IMR-90 (cell line): ENCODE measurements at places on chromosomes 2 and 18.
A peak's percentile ranks its signal among the peaks of the same experiment; 100 is the strongest.

- no peaks in the 10 kb centered on the region for H3K36me3 ChIP-seq
- H3K27me3 ChIP-seq: no peaks in the 10 kb centered on the region
- no peak overlapping the region; the same call in 1 of the 2 replicates for H3K27ac ChIP-seq
- H3K4me1 ChIP-seq: peaks cover 7% of the 10 kb centered on the region
- DNase-seq: peak; percentile 87
- H3K4me3 ChIP-seq: no peak overlapping the region
Observed at GRCh38 chr2:72222829-72223564, 75.3 kb upstream of the CYP26B1 start.

- H3K27ac ChIP-seq: no peak overlapping the region
- H3K4me3 ChIP-seq: no peak overlapping the region
- no peaks in the 10 kb centered on the region for H3K27me3 ChIP-seq
- no peaks in the 10 kb centered on the region for H3K36me3 ChIP-seq
- no peak for DNase-seq
Observed at GRCh38 chr2:5764041-5764440, 71.9 kb downstream of the SOX11 start.

DNA sequence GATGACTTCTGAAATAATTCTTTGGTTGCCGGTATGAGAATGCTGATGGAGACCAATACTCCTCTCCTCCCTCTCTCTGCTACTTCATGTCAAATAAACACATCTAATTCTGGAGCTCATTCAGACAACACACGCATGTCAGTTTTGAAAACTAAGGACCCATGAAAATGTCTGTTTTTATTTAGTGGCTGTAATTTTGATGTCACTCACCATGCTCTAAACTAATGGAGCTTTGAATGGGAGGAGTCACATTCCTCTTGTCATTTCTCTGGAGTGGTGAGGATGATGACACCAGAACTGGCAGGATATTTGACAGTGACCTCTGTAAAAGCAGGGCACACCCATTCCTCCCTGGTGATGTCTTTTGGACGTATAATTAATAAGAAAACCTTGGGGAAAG is 163.0 kb downstream of the PHLPP1 start:
- no peak for DNase-seq
- H3K27ac ChIP-seq: no peak overlapping the region
- peaks cover 16% of the 10 kb centered on the region for H3K4me1 ChIP-seq
- H3K27me3 ChIP-seq: no peaks in the 10 kb centered on the region

DNA sequence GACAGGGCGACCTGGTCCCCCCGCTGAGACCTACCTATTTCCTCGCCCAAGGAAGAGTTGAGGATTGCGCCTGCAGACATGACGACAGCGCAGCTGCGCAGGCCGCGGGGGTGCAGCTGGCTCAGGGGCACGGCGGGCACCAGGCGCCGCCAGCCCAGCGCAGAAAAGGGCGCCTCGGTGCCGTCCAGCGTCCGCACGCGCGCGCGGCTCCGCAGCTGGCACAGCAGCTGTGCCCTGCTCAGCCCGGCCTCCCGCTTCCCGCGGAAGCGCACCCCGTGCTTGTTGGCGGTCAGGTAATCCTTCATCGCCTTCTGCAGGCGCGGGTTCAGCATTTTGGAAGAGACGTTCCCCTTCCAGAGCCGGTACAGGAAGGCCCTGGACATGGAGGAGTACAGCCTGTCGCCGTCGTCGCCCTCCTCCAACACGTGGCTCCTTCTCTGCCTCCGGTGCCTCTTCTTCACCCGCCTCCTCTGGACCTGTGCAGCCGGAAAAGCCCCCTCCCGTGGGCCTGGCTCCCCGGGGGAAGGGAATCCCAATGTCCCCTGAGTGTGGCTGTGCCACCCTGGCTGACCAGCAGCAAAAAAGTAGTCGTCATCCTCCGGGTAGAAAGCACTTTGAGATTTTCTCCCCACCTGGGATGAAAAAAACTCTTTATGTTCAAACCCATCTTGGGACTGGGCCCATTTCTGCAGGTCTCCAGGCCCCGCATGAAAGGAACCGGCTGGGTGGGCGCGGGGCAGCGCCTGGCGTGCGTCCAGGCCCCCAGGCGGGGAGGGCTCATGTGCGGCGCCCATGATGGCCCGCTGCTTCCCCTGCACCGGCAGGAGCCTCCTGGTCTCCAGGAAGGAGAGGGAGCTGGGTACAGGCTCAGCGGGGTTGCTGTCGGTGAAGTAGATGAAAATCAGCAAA is 42.7 kb downstream of the ST6GAL2 start:
- H3K36me3 ChIP-seq: no peaks in the 10 kb centered on the region
- no peak for DNase-seq
- no peaks in the 10 kb centered on the region for H3K4me1 ChIP-seq
- no peaks in the 10 kb centered on the region for H3K27me3 ChIP-seq
- H3K4me3 ChIP-seq: no peak overlapping the region
- H3K27ac ChIP-seq: no peak overlapping the region

DNA sequence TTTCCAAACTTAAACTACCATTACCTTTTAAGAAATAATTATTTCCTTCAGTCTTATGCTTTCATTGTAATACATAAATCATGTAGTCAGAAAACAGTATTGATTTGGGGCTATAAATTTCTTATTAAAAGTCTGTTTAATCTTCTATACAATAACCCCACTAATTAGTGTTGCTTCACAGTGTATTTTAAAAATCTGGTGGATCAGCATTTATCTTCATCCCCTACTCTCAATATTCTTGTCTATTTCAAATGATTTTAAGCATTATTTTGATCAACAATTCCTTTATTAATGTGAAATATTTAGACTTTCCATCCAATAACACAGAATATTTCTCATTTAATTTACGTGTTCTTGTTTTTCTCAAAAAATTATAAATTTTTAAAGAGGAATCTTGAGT is 32.5 kb upstream of the SDC1 start:
- no peak overlapping the region for H3K27ac ChIP-seq
- H3K4me1 ChIP-seq: no peaks in the 10 kb centered on the region
- peaks cover 37% of the 10 kb centered on the region for H3K36me3 ChIP-seq
- no peaks in the 10 kb centered on the region for H3K27me3 ChIP-seq

DNA sequence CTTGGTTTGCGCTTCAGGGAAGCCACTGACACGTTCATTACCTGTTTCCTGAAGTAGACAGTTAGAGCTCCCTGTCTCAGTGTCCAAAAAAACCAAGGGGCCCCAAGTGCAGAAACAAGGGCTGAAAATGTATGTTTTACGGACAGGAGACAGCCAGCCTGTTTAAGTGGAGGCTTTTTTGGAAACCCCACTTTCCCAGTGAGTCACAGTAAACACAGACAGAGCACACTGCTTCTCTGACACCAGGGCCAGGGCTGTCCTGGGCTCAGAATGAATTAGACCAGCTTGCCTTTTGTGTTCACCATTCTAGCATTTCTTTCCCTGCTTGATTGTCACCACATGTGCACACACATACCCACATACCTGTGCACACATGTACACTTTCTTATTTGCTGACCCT is 128.6 kb downstream of the SH3RF3 start:
- H3K27ac ChIP-seq: peak overlapping the region; percentile 0; the same call in 1 of the 2 replicates
- H3K4me3 ChIP-seq: no peak overlapping the region
- peaks cover 21% of the 10 kb centered on the region for H3K4me1 ChIP-seq
- no peaks in the 10 kb centered on the region for H3K27me3 ChIP-seq
- peak; percentile 70 for DNase-seq

DNA sequence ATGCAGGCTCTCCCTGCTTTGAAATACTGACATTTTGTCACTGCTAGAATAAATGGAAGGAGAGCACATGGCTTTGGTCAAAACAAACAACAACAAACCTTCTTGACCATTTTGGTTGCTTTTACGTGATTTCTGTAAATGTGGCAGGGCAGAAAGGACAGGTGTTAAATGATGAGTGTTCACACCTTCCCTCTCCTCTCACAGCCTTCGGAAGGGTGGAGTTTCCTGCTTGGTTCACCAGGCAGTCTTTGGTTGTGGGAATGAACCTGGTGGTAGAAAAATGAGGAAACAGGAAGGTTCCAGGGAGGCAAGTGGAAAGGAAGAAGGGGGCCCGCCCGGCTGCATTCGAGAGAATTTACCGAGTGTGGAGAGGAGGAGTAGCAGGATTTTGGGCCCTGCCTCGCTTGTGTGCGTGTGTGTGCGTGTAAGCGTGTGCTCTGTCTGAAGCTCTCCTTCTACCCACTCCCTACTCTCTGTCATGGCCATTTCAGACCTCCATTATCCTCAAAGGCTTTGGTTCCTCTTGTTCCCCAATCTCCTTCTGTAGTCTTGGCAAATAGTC is 23.7 kb upstream of the SPP2 start:
- no peak for DNase-seq
- no peak overlapping the region for H3K27ac ChIP-seq
- H3K4me1 ChIP-seq: peaks cover 4% of the 10 kb centered on the region; the same call in 1 of the 2 replicates
- H3K4me3 ChIP-seq: no peak overlapping the region
- H3K36me3 ChIP-seq: no peaks in the 10 kb centered on the region

DNA sequence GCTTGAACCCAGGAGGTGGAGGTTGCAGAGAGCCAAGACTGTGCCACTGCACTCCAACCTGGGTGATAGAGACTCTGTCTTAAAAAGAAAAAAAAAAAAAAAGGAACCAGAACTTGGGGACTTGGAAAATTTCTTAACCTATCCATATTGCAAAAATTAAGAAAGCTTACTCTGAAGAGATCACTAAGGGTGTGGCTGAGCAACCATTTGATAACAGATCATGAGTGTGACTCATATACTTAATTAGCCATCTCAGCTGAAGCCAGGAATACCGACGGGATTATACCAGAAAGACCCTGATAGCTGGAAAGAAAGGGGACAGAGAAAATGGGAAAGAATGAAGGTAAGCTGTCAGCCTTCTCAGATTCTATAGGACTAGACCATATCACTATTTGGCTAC is 7.1 kb upstream of the ADD2 start:
- no peak for DNase-seq
- no peaks in the 10 kb centered on the region for H3K36me3 ChIP-seq
- no peak overlapping the region for H3K4me3 ChIP-seq
- H3K4me1 ChIP-seq: no peaks in the 10 kb centered on the region
- H3K27ac ChIP-seq: no peak overlapping the region

DNA sequence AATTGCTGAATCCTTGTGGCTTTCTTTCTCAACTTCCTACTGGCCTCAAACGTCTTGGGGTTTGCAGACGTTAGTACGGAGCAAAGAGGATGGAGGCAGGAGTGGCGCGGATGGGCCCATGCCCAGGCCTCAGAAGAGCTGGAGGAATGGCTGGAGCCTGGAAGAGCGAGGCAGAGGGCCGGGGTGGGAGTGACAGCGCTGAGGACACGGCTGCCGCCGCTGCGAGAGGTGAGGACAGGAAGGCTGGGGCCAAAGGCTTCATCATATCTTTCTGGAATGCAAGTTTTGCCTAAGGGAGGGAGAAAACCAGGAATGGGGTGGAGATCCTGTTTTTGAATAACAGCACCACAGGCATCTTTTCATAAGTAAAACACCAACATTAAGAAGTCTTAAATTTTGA is 178.5 kb upstream of the SESTD1 start:
- no peak for DNase-seq
- H3K36me3 ChIP-seq: no peaks in the 10 kb centered on the region
- no peak overlapping the region for H3K27ac ChIP-seq
- H3K27me3 ChIP-seq: no peaks in the 10 kb centered on the region

- no peak overlapping the region for H3K4me3 ChIP-seq
- DNase-seq: peak; percentile 98
- H3K27ac ChIP-seq: no peak overlapping the region
- H3K4me1 ChIP-seq: peaks cover 12% of the 10 kb centered on the region
- no peaks in the 10 kb centered on the region for H3K27me3 ChIP-seq
Observed at GRCh38 chr2:109447251-109447661, 166.5 kb downstream of the SEPTIN10 start.

DNA sequence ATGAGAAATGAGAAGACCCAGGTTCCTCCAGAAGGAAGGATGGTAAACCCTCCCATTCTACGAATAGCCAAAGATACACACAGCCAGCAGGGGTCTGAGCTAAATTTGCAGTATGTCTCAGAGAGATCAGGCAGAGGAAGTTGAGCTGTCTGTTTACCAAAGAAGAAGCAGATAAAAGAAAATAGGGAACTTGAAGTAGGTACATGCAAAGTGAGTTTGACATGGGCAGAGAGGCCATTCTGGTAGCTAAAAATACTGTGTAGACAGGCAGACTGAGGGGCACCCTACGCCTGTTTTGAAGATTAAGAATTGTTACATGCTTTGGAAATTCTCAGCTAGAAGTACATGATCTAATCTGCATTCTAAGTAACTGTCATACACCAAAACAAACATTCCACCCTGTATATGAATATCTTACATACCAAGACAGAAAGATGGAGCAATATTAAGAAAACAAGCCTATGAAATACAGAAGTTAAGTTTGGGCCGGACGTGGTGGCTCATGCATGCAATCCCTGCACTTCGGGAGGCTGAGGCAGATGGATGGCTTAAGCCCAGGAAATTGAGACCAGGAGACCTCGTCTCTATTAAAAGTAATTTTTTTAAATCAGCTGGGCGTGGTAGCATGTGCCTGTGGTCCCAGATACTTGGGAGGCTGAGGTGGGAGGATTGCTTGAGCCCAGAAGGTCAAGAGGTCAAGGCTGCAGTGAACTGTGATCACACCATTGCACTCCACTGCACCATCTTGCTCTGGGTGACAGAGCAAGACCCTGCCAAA is 157.9 kb downstream of the ANKRD44 start:
- DNase-seq: peak; percentile 72
- H3K4me3 ChIP-seq: no peak overlapping the region
- H3K36me3 ChIP-seq: no peaks in the 10 kb centered on the region
- peaks cover 9% of the 10 kb centered on the region for H3K4me1 ChIP-seq

DNA sequence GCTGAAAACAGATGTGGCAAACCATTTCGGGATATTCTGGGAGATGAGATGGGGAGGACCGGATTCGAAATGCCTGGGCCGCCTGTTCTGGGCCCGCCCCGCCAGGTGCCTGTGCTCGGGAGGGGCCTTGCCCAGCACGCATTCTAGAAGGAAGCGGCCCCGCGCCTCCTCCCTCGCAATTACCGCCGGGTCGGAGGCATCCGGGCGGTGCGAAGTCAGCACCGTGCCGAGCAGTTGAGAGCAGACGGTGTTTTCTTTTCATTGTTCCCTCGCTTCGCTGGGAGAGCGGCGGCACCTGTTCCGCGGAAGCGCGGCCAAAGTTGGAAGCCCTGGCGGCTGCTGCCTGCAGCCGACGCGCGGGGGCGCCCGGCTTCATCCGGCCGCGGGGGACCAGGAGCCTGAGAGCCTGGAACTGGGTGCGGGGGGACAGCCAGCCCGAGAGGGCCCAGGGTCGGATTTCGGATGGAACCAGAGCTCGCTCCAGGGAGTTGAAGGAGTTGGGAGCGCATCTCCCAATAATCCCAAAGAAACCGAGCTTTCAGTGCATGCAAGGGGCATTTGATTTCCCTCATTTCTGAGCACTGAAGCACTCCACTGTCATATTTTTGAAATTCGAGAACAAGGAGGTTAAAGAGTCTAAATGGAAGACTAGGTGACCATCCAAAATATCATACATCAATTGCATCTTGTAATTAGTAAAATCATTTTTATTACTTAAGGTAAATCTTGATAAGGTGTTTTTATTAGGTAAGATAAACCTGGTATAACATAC is 241.8 kb upstream of the RAB12 start:
- H3K36me3 ChIP-seq: no peaks in the 10 kb centered on the region; the same call in 1 of the 2 replicates
- no peak for DNase-seq
- peaks cover 13% of the 10 kb centered on the region for H3K4me1 ChIP-seq
- H3K27me3 ChIP-seq: peaks cover 3% of the 10 kb centered on the region
- H3K27ac ChIP-seq: no peak overlapping the region

- H3K27me3 ChIP-seq: peaks cover 7% of the 10 kb centered on the region
- no peak overlapping the region for H3K4me3 ChIP-seq
- no peaks in the 10 kb centered on the region for H3K4me1 ChIP-seq
- no peaks in the 10 kb centered on the region for H3K36me3 ChIP-seq
Observed at GRCh38 chr2:68110102-68110501, 47.3 kb upstream of the C1D start.
